ENCODE measurements at places on chromosomes 6 and 20.

DNA sequence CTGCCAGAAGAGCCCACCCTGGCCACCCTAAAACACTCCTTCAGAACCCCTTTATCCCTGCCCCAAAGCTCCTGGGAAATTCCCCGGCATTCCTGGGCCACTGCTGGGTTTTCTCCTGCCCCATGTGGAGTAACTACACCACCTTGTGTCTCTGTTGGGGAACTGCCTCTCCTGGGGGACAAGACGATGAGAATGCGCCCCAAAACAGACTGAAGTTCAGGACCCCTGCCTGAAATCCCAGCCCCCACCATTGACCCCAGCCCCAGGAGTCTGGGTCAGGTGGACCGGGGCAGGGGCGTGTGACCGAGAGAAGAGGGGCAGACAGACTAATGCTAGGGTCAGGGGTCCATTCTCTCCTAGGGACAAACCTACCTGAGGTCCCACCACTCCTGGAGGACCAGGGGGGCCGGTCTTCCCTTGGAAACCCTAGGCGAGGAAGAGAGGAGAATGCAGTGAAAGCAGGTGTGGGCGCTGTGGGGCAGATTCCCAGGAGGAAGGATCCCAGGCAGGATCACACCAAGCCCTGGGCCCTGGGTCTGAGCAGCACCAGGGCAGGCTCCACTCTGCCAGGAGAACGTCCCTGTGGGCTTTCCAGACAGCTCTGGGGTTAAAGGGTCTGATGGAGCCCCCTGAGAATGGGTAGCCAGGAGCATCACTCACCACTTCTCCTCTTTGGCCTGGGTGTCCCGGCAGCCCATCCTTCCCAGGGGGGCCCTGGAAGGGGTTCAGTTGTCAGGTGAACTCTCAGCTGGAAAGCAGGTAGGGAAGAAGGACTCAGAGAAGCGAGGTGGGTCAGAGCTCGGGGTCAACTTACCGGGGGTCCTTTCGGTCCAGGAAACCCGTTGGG, 19.4 kb downstream of the COL11A2 start:
- peak; percentile 67 for DNase-seq

- DNase-seq = no peak
Measured at GRCh38 chr6:118865100-118865391, 28.9 kb upstream of the ASF1A start.

DNA sequence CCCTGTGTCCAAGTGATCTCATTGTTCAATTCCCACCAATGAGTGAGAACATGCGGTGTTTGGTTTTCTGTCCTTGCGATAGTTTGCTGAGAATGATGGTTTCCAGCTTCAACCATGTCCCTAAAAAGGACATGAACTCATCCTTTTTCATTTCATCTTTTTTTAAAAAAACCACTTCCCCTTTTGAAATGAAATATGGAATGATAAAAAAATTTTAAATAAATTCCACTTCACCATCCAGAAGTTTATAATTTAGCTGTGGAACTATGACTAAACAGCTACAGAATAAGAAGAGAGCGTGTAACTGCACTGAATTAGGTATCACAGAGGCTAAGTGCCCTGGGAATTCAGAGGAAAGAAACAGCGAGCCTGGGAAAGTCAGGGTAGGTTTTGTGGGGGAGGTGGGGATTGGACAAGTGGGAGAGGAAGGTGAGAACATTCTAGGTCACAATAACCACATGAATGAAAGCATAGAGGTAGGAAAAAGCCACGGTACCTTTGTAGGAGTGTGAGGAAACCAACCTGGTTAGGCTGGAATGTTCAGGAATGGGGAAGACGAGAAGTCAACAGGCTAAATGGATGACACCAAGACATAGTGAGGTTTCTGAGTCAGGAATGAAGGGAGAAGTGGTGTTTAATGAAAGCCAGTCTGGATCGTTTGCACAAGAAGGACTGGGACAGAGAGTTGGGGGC, 11.0 kb downstream of the TRIM10 start:
- no peak for DNase-seq

DNA sequence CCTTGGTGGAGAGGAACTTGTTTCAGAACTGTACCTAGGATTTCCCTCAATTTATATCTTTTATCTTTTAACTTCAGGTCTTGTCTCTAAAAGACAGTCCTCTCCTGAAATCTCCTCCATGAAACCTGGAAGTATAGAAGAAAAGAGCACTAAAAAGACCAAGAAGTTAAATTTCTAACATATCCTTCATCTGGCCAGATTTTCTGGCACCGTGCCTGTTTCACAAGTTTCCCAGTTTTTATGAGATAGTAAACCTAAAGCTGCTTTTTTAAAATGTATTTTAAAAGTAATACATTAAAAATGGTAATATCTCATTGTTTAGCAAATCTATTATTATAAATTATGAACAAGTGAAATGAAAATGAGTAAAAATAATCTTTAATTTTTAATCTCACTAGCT, 348.3 kb upstream of the RSPO3 start:
- DNase-seq = no peak

DNA sequence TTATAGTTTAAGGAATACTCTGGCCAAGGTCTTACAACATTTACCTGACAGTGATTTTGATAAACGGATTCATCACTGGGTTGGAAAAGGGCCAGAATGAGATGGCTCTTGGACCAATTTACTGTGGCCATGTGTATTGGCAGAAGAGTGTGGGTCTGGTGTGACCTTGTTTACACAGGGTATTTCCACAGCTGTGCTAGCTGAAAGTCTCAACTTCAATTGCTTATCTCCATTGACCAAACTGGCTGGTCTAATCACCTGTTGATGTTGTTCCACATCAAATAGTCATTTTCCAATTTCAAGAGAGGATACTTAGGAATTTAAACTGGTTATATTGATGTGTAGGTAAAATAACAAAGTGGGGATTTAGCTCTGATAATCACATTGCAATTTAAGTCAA, 501.6 kb upstream of the MAP3K7 start:
- DNase-seq = no peak

- no peak for DNase-seq
Measured at GRCh38 chr6:35368038-35368887, 25.9 kb downstream of the PPARD start.

- no peak for DNase-seq
Measured at GRCh38 chr20:57395111-57395966, 4.1 kb downstream of the RBM38 start.

DNA sequence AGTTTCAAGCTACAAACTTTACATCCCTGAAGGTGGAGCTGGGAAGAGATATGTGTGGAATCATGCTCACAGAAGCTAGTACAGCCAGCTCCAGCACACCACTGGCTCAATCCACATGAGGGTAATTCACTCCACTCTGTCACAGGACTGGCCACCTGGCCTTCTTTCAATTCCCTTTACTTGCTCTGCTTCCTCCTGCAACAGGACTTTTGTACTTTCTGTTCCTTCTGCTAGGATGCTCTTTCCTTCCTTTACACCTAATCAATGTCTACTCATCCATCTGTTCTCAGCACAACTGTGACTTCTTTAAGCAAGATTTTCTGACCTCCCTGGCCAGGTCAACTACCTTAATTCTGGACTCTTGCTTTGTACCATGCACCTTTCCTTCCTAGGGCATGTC, 39.4 kb upstream of the MYB start:
- no peak for DNase-seq

DNA sequence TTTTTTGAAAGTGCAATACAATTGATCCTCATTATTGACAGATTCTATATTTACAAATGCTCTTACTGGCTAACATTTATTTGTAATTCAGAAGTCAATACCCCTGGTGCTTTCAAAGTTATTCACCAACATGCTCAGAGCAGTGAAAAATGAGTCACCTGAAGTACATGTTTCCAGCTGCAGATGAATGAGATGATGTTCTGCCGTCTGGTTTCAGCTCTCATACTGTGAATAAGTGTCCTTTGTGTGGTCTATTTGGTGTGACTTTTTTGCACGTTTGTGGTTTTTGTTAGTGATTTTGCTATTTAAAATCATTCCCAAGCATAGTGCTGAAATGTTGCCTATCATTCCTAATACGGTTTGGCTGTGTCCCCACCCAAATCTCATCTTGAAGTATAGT, 22.3 kb upstream of the EYA4 start:
- no peak for DNase-seq

GRCh38 chr6:27894839-27895762, 17.1 kb downstream of the OR2B2 start:
- DNase-seq = peak; percentile 58
